ENCODE measurements at places on chromosomes 12 and 14.
A peak's percentile ranks its signal among the peaks of the same experiment; 100 is the strongest.

DNA sequence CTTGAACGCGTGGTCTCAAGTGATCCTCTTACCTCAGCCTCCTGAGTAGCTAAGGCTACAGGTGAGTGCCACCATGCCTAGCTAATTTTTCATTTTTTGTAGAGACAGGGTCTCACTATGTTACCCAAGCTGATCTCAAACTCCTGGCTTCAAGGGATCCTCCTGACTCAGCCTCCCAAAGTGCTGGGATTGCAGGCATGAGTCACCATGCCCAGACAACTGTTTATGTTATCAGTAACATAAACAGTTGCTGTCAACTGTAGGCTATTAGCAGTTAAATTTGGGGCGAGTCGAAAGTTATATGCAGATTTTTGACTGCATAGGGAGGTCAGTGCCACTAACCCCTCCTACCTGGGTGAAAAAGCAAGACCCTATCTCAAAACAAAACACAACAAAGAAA is 26.2 kb upstream of the LRRK2 start:
- DNase-seq = no peak

DNA sequence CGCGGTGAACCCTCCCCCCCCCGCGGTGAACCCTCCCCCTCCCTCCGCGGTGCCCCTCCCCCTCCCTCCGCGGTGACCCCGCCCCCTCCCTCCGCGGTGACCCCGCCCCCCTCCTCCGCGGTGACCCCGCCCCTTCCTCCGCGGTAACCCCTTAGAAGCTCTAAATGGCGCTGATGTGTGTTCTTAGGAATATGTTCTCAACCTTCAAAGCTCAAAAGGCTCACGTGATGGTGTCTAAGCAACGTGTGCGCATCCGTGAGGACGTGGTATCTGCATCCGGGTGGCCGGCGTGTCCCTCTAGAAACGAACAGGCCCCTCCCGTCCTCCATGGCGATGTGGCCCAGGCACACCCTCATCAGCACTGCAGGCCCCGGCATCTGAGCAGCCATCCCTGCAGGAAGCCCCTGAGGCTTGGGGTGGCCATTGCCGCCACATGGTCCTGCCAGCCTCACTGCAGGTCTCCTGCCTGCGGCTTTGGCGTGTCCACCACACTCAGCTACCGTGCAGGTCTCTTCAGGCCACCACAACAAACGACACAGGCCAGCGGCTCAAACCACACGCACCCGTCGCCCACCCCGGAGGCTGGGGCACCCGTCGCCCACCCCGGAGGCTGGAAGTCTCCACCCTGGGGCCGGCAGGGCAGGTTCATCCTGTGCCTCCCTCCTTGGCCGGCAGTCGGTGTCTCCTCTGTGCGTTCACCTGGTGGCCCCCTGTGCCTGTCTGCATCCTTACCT is 14.5 kb upstream of the FBRSL1 start:
- no peak for DNase-seq

DNA sequence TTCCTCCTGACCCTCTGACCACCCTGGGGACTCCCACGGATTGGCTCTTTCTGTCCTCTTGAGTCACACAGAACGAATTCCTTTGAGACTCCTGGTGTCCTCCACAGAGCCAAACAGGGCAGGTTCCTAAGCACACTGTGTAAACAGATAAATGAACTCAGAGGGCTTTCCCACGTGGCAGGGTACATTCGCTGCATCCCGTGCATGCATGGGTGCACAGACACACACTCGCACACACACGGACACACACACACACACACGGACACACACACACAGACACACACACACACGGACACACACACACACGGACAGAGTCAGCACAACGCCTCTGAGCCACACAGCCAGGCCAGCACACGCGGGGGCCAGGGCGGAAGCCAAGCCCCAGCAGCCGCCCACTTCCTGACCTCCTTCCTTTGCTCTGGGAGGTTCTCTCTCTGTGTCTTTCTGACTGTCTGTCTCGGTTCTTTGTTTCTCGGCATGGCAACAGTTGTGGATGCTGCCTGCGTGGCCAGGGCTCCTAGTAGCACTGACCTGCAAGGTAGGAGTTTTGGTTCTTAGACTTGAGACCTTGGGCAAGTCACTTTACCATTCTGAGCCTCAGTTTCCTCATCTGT is 706 bp downstream of the CRACR2A start:
- DNase-seq = no peak

GRCh38 chr12:109880043-109880931 is at the start of gene GLTP:
GLTP (minus strand) TSS chr12:109880541; CDS start chr12:109880374, 167 bp downstream.
- peak; percentile 88 for DNase-seq

GRCh38 chr12:116559162-116559935 is at the start of gene MAP1LC3B2:
MAP1LC3B2 (plus strand) TSS chr12:116559381; CDS start chr12:116575943, 16,562 bp downstream.
- DNase-seq = peak; percentile 44

DNA sequence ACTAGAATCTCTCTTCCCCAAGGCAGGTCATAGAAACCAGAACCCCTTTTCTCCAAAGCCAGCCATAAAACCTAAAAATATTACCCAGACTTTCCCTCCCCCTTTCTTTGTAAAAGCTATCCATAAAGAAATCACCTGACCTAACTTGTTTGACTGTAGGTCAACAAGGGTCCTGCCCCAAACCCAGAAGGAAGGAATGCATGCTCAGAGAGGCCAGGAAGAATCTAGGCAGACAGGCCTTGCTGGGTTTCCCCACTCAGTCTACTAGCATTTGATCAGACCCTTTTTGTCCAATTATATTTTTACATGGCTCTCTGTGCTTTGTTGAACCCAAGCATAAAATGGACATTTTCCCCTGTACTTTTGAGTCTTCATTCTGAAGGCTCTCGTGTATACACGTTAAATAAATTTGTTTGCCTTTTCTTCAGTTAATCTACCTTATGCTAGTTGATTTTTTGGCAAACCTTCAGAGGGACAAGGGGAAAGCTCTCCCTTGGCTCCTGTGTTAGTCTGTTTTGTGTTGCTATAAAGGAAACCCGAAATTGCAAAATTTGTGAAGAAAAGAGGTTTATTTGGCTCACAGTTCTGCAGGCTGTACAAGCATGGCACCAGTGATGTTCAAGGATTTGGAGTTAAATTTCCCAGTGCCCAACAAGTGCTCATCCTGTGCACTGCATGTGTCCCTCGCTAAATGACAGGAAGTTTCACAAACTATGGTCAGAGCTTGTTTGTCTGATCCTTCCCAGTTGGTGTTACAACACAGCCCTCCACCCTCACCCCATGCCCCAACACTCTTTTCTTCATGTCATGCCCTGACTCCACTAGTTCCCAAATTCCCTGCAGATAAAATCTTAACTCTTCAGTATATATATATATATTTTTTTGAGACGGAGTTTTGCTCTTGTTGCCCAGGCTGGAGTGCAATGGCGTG is 14.2 kb upstream of the RASSF3 start:
- no peak for DNase-seq

DNA sequence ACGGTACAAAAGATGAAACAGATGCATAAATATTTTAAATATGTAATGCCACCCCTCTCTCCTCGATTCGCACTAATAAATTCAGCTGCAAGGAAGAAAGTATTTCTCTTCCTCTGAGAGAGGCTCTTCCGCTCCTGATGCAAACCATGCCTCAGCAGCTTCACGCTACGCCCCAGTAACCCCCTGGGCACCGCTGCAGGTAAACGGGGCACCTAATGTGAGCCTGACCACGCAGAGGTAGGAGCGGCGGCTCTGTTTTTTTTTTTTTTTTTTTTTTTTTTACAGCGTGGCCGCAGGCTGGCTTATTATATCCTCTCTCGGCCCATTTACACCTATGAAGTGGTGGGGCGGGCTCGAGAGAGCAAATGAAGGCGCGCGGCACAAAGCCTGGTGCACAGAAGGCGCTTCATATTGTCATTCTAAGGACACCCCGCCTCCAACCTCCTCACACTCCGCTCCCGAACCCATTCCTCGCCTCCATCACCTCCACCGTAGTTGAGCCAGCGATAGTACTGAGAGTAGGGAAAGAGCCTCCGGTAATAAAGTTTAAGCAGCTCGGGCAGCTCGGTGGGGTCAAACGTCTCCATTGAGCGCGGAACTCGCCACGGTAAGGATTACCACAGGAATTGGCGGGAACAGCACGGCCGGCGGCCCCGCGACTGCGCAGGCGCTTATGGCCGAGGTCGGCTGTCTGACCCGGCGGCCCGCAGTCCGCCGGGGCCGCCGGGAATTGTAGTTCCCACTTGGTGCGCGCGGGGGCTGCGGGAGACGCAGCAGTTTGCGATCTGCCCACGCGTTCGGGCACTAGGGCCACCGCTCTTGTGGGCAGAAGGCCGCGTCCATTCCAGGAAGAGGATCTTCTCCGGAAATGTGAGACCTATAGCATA is at the start of gene PRIM1:
TSS of gene PRIM1 (minus strand) at position 612 of the 887 bp plus-strand sequence. CDS start at position 587, 25 bp downstream.
- peak; percentile 46 for DNase-seq

DNA sequence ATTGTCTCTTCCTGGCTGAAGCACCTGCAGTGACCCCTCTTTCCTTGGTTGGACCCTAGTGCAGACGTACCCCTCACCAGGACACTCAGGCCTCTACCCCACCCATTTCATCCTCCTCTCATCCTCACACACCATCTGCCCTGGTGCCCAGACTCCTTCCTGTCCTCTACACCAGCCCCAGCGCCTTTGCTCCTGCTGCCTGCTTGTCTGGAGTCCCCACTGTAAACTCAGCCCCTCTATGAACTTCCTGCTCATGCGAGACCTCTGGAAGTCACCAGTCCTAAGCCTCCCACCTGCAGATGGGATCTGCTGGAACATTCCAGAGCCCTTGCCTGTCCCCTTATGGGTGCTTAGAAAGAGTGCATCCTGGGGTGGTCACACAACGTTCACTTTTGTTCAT is 242.5 kb downstream of the ADGRD1 start:
- DNase-seq = no peak

DNA sequence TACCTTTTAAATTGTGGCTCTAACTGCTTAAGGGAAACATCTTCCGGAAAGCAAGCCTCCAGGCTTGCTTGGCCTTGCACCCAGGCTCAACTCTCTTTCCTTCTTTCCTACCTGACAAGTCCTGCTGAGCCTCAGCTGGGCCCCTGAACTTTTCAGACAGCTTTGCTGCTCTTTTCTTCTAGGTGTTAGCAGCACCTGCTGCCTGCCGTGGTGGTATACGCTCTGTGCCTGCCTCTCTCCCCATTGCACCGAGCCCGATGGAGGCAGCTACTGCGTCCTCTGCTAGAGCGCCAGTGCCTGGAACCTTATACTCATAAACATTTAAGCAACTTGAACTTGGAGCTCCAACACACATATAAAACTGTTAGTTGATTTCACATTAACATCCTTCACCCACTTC is 195.7 kb downstream of the ANO6 start:
- no peak for DNase-seq

DNA sequence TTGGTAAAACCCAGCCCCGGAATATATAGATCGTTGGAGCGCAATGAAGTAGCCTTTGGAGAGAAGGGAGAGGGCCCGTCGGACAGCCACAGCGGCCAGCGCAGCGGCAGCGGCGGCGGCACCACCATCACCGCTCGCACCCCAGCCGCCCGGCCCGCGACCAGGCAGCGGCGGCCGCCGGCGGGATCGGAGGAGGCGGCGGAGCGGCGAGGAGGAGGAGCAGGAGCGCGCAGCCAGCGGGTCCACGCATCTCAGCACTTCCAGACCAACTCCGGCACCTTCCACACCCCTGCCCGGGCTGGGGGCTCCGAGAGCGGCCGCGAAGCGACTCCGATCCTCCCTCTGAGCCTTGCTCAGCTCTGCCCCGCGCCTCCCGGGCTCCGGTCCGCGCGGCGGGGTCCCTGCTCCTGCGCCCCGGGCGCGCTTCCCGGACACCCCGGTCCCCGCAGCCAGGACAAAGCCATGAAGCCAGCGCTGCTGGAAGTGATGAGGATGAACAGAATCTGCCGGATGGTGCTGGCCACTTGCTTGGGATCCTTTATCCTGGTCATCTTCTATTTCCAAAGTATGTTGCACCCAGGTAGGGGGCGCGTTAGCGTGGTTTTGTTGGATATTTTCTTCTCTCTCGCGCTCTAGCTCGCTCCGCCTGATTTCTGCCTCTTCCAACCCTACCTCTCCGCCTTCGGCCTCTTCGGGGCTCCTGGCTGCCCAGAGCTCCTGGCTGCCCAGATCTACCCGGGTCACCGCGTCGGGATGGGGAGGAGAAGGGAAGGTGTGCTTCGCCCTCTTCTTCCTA is 400 bp downstream of the CHST11 start:
- DNase-seq = no peak

- DNase-seq = no peak
These were observed 22.9 kb upstream of the ANAPC7 start for GRCh38 chr12:110426406-110426805.

DNA sequence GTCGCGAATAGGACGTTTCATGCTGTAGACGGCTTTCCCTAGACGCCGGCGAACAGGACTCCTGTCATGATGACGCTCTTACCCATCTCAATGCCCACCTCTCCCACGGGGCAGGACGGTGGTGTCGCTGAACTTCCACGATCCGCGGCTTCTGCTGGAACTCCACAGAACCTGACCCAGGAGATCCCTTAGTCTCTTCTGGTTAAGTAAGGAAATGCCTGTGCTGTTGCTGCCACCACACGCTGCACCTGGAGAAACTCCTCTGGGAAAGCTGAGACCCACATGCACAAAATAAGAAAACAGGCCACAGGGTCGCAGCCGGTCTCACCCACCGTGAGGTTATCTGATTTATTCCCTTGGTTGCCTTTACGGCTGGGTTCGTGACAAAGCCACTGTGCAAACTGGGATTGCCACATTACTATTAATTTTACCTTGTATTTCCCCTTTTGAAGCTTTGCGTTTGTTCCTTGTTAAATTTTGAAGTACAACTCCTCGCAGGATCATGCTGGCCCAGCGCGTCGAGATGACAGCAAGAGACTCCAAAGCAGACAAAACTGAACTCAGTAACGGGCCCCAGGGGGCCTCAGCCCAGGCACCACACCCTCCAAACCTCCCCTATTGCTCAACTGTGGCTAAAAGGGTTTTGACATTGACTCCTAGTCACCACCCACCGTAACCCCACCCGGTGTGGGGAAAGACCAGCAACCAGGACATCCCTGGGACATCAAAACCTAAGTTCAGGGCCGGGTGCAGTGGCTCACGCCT is 9.2 kb upstream of the MMP17 start:
- no peak for DNase-seq

GRCh38 chr14:103281496-103282231 is 52.4 kb upstream of the EIF5 start:
- DNase-seq = no peak

GRCh38 chr12:118964988-118965387 is 16.4 kb upstream of the SRRM4 start:
- DNase-seq = no peak

DNA sequence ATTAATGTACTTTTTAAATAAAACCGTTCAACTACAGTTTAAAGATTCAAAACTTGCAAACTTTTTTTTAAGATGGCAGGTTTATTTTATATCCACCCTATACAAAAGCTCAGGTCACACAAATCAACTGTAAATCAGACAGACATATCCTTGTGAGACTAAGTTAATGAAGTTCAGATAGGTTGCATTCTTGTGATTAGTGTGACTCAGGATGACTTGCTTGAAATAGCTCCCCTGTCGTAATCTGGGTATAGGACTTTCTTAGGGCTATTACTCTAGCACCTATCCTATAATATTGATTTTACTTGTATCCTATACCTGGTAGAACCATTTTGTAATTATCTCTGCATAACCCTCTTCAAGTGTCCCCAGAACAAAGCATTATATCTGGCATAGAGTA is 9.5 kb upstream of the PRKD1 start:
- DNase-seq = no peak

- no peak for DNase-seq
These were observed 7.0 kb upstream of the CRACR2A start for GRCh38 chr12:3759878-3760277.

GRCh38 chr14:61099216-61099835 is 118.3 kb downstream of the SLC38A6 start:
- DNase-seq = no peak

Measured in activated CD8-positive, alpha-beta memory T cell treated with anti-CD3 and anti-CD28 coated beads for 1 hour (primary cell).